ENCODE measurements at places on chromosomes 6 and 20.

- DNase-seq = no peak
Observed at GRCh38 chr6:33297406-33297955, 1.3 kb downstream of the RGL2 start.

DNA sequence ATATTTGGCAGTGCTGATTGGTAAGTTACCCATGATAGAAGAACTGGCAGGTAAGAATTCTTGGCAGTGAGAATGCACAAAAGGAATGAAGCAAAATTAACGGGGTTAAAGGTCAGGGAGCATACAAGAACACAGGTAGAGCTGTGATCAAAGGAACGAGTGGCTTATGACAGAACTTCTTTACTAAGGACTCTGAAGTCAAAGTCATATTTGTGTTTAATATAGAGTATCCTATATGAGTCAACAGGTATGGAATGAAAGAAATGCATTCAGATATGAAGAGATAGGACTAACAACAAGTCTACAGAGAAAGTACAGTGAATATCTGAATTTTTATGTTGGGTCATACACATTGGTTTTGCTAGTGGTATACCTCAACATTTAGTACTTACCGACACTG lies 209.0 kb upstream of the CITED2 start:
- no peak for DNase-seq

DNA sequence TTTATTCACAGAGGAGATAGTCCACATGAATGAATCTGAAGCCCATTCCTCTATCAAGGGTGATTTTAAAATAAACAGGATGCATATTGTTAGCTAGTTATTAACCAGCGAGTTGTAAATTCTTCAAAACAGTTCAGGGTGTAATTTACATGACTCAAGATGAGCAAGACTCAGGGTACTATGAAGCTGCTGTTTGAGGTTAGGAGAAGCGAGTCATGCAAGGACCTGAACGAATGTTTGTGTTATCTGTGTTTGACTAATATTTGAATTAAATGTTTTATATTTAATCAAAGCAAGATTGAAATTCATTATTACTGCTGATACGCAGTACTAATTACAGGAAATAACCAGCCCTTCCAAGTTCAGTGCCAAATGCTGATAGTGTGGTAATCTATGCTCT lies 191.1 kb downstream of the SAMD5 start:
- DNase-seq = no peak

DNA sequence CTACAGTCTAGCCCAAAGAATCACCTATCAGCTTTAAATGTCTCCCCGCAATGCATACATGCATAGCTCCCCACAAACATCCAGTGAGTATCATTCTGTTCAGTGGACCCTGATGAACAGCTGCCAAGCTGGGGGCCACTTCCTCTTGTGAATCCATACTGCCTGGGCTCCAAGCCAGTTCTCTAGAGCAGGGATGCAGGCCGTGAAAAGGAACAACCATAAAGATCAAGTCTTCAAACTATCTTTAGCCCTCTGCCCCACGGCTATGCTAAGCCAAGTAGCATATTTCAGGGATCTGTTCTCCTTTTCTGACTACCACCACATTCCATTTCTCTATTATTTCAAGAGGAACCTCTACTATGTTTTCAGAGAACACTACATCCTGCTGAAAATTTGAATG lies 191.7 kb upstream of the BTBD3 start:
- no peak for DNase-seq

DNA sequence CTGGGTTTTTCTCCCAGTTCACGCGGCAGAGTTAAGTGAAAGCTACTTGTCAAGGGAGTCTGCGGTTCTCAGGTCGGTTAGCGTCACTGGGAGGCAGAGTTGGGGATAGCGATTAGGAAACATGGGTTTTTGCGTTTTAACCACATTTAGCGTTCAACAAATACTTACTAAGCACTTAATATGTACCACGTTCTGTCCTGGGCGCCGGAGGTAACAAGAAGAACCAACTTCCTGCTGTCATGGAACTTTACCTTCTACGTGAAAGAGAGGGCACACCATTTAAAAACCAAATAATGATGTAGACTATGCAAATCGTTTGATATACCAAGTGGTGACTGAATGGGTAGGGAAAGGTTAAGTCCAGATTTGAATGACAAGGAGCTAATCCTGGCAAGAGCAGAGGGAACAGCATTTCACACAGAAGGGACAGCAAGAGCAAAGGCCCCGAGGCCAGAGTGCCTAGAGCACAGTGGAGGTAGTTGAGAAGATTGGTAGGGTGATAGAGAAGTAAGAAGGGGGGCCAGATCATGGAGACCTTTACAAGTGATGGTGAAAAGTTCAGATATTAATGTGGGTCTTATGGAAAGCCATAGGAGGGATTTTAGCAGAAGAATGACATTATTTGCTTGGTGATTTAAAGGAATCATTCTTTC lies 744 bp downstream of the RIOK1 start:
- no peak for DNase-seq

GRCh38 chr6:137223370-137224131 lies 4.4 kb upstream of the IFNGR1 start:
- no peak for DNase-seq

Measured in GM19239 (cell line).